Occipital lobe (tissue), 3 donors: ENCODE measurements at places on chromosomes 4 and X.

GRCh38 chr4:123495530-123495929 is 98.9 kb downstream of the SPRY1 start:
- no peak for DNase-seq

- DNase-seq = no peak
These were observed 19.2 kb downstream of the MEPE start for GRCh38 chr4:87851953-87852352.

DNA sequence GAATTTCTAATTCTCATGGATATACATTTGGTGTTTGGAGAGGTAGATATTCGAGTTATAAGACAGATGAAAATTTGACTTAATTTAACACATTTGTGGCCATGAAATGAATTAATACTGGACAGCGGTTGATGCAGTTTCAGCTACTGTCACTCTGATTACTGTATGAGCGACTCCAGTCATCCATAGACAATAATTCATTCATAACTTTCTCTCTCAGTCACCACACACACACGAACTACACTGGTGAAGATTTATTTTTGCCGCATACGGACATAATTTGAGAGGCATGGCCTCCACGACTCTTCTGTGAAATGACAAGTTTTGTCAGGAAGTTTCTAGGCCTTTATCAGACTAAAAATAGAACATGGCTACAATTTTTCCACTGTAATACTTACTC is 177.0 kb downstream of the TENM3 start:
- no peak for DNase-seq

DNA sequence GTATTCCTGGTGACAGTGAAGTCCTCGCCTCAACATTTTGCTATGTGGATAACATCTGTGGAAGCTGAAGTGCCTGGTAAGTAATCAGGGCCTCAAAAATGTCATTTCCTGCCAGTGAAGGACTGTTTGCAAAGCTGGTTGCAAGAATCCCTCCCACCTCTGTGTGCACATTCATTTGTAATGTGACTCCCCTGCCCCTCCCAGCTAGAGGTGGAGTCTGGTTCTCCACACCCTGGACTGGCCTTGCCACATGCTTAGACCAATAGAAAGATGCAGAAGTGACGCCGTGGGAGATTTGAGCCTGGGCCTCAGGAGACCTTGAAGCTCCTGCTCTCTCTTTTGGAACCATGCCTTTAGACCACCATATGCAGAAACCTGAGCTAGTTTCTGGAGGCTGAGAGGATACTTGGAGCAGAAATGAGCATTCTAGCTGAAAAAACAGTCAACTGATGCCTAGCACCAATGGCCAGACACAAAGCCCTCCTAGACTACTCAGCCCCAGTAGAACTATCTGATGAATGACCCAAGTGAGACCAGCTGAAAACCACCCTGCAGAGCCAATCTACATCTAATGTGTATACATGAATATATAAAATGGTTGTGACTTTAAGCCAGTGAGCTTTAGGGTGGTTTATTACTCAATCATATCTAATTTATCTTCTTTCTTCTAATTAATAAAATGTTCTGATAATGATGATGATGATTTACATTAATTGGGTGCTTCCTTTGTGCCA is 47.8 kb upstream of the CRMP1 start:
- DNase-seq = no peak

DNA sequence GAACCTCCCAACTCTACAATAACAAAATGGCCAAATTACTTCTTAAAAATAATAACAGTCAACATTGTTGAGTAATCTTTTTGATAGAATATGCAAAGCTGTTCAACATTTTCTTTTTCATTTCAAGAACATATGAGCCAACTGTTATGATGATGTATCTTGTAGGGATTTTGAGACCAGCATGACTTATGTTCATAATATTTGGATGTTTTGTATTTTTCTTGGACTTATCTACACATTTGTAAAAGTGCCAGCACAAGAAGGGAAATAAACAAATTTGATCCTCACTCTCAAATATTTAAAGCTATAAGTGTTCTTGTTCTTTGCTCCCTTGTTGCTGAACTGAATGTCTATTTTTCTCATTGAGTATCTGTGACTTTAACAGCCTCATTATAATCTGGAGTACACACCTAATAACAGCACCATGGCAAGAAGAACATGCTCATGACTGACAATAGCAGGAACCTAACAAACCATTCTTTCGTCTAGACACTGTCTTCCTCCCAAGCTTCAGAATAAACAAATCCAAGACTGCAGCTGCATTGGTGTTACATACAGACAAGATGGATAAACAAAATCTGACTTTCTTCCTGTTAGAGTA is 1049.7 kb downstream of the FAT4 start:
- DNase-seq = no peak

- no peak for DNase-seq
These were observed 125.7 kb downstream of the CAMK2D start for GRCh38 chr4:113635739-113636437.

- no peak for DNase-seq
These were observed 262.2 kb upstream of the TTC29 start for GRCh38 chr4:147207911-147208310.

DNA sequence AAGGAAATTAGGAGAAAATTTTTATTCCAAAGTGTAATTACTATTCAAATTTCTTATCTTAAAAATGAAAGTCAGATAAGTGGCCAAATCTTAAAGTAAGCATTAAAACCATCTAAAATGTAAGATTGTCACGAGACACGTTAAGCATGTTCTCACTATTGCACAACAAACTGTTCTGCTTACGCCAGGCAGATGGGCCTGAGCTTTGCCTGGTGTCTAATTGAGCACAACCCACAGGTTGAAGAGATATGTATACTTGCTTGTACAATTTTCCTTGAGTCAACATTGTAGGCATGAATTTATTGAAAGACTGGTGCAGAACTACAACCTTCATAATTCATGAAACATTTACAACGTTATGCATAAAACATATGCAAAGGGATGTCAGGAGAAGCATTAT is 3.9 kb downstream of the RNF128 start:
- DNase-seq = no peak

DNA sequence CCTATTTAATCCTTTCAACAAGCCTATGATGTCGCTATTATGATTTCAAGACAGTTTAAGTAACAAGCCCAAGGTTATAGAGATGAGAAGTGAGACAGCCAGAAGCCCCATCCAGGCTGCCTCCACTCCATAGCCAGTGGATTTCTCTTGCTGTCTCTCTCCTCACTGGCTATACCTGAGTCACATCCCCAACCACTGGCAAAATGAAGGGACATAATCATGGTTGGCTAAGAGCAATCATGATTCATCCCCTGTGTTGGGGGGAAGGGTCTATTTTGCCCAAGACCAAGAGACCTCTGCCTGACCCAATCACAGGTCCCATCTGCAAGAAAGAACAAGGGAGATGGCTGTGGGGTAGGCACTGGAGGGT is 334.9 kb upstream of the GATB start:
- DNase-seq = no peak

DNA sequence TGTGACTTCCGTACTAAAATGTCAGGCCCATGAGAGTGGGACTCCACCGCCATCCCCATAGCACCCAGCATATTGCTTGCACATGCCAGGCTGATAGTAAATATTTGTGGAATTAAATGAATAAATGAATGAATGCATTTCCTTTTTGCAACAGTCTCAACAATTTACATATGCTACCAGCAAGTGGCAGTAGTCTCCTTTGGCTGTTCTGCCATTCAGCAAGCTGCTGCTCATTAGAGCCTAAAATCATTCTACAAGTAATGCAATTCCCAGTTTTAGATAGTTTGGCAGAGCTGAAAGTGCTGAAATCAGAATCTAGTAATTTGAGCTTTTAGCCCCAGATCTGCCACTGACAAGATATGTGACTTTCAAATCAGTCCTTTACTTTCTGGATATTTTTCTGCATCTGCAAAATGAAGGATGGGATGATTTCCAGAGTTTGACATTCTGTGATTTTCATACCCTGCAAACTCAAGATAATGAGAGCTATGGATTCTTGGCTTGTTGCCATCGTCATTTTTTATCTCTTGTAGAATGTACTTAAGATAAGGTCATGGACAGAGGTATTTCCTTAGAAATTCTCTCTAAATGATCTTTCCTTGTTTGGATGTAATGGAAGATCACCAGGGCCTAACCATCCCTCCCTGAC is 35.7 kb upstream of the INTS6L start:
- DNase-seq = no peak

- DNase-seq = no peak
These were observed 172.2 kb upstream of the TECRL start for GRCh38 chr4:64581422-64581821.

GRCh38 chrX:55057675-55058249 is 17.1 kb upstream of the PAGE2B start:
- DNase-seq = no peak

- DNase-seq = no peak
These were observed 84.8 kb downstream of the ANOS1 start for GRCh38 chrX:8647176-8647575.

DNA sequence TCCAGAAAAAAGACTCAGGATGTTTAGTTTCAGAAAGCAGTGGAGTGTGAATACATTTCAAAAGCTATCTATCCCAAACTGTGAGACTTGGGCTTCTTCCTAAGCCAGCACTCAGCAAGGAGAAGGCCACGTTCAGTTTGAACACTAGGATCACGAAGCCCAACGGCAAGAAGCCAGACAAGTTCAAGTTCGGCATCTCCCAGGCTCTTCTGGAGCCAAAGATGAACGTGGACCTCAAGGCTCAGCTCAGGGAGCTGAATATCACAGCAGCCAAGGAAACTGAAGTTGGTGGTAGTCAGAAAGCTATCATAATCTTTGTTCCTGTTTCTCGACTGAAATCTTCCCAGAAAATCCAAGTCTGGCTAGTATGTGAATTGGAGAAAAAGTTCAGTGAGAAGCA is 7.6 kb downstream of the PLAC1 start:
- DNase-seq = no peak
